Mesendoderm (in vitro differentiated cells): ENCODE measurements at places on chromosomes 13 and 19.

GRCh38 chr13:58087566-58087965 is 456.0 kb downstream of the PCDH17 start:
- DNase-seq, result peak; percentile 8

- no peak for DNase-seq
Observed at GRCh38 chr13:113769106-113769505, 10.1 kb downstream of the TMEM255B start.

GRCh38 chr19:21603431-21604231 is 98.2 kb downstream of the ZNF429 start:
- peak; percentile 57 for DNase-seq

DNA sequence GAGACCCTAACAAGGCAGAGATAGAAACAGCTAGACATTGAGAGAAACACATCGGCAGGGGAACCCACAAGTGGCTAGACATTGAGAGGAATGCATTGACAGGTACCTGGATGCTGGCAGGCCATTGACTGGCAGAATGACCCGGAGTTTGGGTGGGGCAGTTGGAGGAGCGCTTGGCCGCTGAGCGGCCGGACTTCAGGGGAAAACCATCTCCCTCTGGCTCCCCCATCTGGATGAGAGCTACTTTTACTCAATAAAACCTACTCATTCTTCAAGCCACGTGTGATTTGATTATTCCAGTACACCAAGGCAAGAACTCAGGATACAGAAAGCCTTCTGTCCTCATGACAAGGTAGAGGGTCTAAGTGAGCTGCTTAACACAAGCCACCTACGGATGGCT is 473.4 kb downstream of the SLITRK5 start:
- no peak for DNase-seq

GRCh38 chr13:69124996-69125395 is 982.6 kb upstream of the ATXN8OS start:
- DNase-seq, result no peak

DNA sequence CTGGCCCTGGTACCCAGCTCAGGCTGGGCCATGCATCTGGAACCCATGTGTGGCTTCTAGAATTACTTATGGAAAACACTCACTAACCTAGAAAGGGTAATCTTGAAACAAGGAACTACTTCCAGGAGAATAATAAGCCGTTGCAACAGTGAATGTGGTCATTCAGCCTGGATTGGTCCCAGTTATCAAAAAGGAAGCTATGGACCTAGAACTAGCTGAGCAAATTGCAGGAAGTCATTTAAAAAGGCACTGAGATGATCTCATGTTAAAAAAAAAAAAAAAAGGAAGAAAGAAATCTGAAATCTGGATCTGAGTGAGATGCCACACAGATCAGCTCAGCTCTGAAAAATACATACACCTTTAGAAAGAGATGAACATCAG is 59.6 kb downstream of the DCT start:
- no peak for DNase-seq

DNA sequence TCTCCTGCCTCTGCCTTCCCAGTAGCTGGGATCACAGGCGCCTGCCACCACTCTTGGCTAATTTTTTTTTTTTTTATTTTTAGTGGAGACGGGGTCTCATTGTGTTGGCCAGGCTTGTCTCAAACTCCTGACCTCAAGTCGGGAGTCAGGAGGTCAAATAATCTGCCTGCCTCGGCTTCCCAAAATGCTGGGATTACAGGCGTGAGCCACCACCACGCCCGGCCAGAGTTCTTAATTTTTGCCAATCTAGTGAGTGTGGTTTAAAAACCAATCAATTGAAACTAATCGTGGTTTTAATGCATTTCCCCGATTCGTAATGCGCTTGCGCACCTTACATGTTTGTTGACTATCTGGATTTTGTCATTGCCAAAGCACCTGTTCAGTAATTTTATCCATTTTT is 37.0 kb downstream of the SKA3 start:
- DNase-seq, result no peak

GRCh38 chr19:2315818-2316353 is 7.9 kb upstream of the LINGO3 start:
- peak; percentile 68 for DNase-seq

DNA sequence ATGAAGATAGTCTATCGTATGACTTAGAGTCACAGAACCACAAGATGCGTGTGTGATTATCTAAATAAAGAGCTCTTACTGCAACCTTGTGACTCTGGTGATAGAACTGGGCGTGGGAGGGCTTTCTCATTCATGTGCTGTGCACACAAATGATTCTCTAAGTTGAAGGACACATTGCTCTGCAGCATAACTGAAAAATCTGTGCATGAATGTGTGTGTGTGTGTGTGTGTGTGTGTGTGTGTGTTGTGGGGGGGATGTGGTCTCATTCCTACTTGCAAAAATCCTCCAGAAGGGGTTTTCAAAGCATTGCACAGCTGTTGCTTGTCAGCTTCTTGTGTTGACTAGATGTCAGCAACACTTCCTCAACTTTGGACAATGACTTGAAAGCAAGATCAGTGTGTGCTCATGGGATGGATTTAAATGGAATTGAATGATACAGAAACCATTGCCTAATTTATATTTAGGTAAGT is 22.4 kb downstream of the LRCH1 start:
- DNase-seq, result no peak

- DNase-seq, result no peak
Observed at GRCh38 chr13:94382517-94382916, 97.0 kb downstream of the DCT start.

DNA sequence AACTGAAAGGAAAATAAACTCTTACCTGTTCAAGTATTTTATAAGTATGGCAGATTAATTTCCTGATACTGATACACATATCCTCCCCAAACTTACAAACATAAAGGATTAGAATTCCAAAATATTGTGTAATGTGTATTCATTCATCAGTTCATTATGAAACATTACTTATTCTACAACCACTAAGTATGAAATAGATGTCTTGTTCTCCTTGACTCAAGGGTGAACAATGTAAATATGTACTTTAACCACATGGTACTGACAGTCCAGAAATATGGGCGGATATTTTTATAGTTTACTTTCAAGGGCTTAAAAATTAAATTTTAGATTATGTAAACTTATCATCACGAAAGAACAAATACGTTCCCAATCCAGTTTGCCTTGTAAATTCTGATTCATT is 334.0 kb downstream of the LIG4 start:
- DNase-seq, result no peak
